ENCODE measurements at places on chromosomes 16 and 17.

- DNase-seq: no peak
These were observed 6.2 kb downstream of the FSCN2 start for GRCh38 chr17:81534157-81535006.

- no peak for DNase-seq
These were observed 268.9 kb downstream of the NTN1 start for GRCh38 chr17:9290226-9290613.

GRCh38 chr17:2862197-2862596 is 66.0 kb downstream of the RAP1GAP2 start:
- no peak for DNase-seq

DNA sequence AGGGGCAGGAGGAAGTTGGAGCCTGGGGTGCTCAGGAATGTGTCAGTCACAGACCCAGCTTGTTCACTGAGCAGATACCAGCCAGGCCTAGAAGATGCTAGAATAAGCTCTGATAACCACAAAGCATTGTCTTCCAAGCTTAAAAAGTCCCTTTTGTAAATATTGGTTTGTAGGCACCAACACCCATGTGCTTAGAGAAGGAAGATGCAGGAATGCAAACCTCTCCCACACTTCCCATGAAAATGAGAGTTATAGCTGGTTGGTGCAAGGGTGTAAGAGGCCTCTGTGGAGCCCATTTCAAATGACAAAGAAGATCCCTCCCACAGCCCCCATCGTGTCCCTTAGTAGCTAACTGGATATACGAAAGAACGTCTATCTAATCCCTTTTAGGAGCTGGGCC is 210.3 kb downstream of the C16orf78 start:
- no peak for DNase-seq

DNA sequence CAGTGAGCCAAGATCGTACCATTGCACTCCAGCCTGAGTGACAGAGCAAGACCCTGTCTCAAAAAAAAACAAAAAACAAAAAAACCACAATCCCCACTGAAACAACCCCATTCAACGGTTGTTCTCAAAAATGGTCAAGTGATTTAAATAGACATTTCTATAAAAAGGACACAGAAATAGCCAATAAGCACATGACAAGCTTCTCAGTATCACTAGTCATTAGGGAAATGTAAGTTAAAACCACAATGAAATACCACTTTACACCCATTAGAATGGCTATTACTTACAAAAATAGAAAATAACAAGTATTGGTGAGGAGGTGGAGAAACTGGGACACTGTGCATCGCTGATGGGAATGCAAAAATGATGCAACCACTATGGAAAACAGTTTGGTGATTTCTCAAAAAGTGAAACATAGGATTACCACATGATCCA is 26.6 kb upstream of the MYLK3 start:
- no peak for DNase-seq

GRCh38 chr17:55702150-55702549 is 20.5 kb downstream of the TMEM100 start:
- no peak for DNase-seq

- no peak for DNase-seq
These were observed at the start of gene PIK3R6 for GRCh38 chr17:8867361-8867981. TSS of gene PIK3R6 (minus strand) at chr17:8867674. CDS start at chr17:8849794, 17,880 bp downstream.

DNA sequence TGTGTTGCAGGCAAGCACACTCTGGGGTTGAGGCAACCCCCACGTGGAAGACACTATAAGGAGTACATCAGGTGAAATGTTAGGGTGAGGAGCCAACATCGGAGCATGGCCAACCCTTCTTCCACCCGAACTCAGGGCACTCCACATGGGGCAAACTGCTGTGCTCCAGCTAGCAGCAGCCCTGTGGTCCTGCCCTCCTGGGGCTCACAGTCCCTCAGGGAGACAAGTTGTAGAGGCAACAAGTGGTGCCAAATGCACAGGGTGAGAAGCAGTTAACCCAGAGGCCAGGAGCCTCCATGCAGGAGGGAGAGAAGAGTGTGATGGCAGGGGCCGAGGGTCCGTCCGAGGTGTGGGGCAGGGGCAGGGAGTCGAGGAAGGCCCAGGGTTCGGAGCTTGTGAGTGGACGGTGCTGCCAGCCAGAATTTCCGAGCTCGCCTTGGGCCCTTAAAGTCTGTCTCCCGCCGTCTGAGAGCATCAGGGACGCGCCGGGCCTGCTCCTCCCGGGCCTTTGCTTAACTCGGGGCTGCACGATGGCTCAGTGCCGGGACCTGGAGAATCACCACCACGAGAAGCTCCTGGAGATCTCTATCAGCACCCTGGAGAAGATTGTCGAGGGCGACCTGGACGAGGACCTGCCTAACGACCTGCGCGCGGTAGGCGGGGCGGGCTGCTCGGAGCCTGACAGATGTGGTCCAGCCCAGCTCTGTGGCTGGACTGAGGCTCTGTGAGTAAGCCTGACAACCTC is 32.3 kb downstream of the ATPAF2 start:
- DNase-seq: no peak

DNA sequence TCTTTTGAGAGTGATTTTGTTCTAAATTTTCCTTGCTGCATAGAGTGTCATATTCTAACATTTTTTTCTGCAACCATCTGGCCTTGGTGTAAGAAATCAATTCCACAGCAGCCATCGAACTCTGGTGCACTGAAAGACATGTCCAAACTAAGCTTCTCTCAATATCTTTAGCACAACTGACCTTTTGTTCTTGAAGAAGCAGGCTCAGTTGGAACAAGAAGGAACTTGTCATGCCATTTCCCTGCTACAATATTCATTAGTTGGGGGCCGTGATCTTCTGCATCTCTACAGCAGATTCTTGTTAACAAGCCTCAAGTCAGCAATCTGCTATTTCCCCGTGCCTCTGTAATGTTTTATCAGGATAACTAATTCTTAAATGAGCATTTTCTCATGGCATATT is 1305.6 kb downstream of the CDH11 start:
- DNase-seq: no peak

DNA sequence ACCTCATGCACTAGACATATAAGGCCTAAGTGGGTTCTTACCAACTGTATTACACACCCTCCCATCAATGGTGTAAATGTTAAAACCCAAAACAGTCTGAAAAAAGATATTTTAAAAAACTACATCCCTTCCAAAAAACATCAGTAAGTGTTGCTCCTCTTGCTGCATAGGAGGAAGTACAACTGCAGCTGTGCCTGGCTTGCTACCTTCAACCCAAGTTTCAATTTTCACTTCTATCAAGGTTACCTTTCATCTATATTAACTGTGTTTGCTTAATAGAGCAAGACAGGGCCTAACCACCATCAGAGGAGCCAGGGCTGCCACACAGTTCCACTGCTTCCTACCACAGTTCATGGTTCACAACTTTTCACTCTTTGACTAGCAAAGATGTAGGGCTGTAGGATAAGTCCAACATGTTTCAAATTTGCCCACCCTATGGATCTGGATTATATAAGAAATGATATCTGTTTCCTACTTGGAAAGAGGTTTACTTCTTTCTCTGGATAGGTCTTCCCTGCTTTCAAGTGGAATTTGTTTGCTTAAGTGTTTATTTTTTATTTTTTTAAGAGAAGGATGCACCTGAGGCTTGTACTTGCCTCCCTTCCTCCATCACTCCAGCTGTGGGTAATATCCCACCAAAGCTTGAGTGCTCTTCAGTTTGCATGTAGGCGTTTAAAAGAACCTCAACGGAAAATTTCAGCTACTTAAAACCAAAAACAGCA is 56.7 kb downstream of the GRB7 start:
- no peak for DNase-seq

- DNase-seq: no peak
These were observed 2.4 kb downstream of the NDRG4 start for GRCh38 chr16:58502217-58502921.

DNA sequence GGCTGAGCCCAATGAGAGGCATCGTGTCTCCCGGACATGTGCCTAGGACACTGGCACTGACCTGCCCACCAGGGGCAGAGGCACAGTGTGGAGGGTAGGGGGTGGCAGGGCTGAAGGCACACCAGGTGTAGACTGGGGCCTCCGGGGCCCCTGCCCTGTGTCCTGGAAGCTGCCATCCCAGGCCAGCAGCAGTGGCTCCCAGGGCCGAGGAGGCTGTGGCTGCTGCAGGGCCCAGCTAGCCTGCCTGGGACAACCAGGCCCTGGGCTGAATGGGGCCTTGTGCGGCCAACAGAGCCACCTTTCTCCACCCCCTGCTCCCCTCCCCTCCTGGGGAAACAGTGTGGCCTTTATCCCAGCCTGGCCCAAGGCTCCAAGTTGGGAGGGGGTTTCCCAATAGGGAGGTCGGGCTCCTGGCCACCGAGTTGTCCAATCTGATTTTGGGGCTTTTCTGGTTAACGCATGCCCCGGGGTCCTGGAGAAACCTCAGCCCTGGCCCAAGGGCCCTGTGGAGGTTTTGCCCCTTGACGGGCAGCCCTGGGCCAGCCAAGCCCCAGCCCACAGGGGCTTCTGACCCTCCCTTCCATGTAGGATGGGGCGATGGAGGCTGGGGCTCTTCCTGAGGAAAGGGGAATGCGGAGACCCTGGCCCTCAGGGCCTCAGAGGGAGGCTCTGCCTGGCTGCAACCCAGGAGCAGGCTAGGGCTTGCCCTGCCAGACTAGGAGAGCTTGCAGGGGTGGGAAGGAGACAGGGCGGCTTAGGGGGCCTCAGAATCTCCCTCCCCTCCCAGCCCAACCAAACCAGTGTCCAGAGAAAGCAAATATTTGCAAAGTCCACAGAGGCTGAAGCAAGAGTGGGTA is 4.2 kb downstream of the MTSS2 start:
- no peak for DNase-seq

DNA sequence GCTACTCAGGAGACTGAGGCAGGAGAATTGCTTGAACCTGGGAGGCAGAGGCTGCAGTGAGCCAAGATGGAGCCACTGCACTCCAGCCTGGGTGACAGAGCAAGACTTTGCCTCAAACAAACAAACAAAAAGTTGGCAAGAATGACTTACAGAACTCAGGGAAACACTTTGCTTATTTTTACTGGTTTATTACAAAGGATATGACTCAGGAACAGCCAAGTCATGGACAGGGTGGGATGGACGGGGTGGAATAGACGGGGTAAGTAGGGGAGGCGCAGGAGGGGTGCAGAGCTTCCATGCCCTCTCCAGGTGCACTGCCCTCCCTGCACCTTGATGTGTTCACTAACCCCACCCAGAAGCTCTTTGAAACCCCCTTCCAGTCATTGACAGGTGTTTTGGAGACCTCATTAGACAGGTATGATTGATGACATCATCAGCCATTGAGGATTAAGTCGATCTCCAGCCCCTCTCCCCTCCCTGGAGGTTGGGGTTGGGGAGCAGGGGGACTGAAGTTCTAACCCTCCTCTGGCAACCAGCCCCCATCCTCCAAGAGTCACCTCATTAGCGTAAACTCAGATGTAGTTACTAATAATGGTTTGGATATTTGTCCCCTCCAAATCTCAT is 41.3 kb upstream of the ZCCHC14 start:
- DNase-seq: no peak

DNA sequence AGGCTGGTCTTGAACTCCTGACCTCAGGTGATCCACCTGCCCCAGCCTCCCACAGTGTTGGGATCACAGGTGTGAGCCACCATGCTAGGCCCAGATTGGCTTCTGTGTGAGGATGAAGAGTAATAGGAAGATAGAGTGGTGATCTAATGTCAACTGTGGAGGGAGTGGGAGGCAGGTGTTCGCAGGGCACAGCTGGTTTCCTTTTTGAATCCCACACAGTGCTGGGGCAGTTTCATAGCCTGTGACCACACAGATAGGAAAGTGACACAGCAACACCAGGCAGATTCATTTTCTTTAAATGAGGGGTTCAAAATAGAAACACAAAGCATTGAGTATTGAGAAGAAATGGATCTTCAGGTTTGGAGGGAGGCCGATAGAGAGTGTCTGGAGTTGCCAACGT is 540.3 kb downstream of the WWOX start:
- DNase-seq: no peak

- no peak for DNase-seq
These were observed 26.9 kb downstream of the LDHD start for GRCh38 chr16:75089486-75090202.

DNA sequence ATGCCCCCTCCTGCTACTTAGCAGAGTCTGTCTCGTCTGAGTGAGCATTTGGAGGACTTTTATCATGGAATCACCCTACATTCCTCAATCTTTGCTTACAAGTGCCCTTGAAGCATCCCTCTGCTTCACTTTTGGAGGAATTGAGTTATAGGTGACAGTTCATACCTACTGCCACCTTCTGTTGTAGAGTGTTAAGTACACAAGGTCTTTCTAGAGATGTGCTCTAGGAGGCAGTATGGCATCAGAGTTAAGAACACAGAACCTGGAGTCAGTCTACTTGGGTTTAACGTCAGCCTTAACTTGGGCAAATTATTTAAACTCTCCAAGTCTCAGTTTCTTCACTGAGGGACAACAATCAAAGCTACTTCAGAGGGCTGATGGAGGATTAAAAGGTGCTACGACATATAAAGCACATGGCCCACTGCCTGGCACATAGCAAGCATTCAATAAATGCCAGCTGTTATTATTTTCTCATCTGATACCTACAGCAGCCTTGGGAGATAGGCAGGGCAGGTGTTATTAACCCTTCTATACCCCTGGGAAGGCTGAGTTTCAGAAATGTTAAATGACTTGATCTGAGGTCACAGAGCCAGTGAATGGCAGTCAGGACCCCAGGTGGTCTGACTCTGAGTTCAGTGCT is 62.2 kb downstream of the UTP18 start:
- DNase-seq: no peak

DNA sequence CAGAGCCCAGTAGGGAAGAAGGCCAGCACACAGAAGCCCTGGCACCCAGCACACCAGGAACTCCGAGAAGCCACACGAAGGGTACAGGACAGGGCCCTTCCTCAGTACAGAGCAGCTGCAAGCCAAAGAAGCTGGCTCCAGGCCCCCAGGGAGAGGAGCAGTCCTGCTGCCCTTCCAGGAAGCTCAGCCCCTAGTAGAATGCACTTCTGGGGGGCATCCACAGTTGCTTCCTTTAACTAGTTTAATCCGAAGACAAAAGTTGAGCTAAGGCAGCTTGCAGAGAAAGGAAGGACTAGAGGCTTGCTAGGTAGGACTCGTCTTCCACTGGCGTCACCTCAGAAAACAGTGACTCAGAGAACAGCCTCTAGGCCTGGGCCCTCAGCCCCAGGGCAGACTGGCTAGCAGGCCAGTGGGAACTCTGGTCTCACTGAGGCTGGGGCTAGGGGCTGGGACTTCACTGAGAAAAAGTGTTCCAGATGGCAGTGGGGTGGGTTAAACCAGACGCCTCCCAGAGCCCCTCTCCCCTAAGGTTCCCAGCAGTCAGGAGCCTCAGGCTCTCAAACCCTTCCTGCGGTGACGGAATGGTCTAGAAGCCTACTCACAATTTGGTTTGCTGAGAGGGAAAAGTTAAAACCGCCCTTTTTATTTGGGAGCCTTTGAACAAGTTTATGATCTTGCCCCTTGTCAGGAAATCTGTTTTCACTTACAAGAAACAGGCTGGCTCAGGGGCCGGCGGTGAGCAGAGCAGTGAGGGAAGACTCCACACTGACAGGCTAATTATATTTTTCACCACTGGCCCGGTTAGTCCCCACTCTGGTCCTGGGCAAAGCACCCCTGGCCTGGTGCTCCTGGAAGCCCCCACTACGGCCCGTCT is 41.4 kb downstream of the ACTG1 start:
- no peak for DNase-seq

DNA sequence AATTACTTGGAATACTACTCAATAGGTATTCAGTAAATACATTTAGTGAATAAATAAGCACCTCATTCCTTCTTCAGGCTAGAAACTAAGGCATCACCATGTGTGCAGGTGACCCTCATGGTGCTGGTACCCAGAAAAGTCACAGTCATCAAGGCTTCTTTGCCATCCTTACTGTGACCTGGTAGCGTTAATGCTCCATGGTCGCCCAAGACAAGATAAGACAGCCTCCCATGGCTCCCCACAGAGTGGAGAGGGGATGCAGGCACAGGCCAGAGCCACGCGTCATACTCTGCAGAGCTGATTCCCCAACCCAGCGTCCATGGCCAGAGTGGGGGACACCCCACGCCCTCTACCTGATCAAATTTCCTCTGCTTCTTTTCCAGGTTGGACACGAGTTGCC is 73.8 kb downstream of the NDE1 start:
- no peak for DNase-seq
